Head of caudate nucleus (tissue), 42 donors: ENCODE measurements at places on chromosomes 6 and 20.

DNA sequence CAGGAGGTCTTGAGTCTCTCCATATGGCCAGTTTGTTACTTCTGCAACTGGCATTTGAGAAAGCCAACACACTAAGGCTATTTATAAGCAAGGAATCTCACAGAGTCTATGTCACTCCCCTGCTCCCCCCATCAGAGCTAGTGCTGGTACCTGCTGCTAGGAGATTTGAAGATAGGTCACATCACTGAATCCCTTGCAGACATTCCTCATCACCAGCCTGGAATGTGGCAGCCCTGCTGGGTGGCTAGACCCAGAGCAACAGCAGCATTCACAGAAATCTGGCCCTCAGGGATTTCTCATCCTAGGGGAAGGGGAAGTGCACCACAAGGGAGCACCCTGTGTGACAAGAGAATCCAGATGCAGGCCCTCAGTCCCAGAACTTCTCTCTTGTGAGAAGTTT is 672.1 kb downstream of the HACE1 start:
- no peak for DNase-seq

- no peak for DNase-seq
Measured at GRCh38 chr6:156910938-156911337, 133.8 kb downstream of the ARID1B start.

- DNase-seq: peak; percentile 11
Measured at GRCh38 chr6:56246881-56247653, at the start of gene COL21A1. TSS of gene COL21A1 (minus strand) at chr6:56247580. CDS start at chr6:56182618, 64,962 bp downstream.

- peak; percentile 70 for DNase-seq
Measured at GRCh38 chr20:2652724-2653555, 508 bp downstream of the NOP56 start.

DNA sequence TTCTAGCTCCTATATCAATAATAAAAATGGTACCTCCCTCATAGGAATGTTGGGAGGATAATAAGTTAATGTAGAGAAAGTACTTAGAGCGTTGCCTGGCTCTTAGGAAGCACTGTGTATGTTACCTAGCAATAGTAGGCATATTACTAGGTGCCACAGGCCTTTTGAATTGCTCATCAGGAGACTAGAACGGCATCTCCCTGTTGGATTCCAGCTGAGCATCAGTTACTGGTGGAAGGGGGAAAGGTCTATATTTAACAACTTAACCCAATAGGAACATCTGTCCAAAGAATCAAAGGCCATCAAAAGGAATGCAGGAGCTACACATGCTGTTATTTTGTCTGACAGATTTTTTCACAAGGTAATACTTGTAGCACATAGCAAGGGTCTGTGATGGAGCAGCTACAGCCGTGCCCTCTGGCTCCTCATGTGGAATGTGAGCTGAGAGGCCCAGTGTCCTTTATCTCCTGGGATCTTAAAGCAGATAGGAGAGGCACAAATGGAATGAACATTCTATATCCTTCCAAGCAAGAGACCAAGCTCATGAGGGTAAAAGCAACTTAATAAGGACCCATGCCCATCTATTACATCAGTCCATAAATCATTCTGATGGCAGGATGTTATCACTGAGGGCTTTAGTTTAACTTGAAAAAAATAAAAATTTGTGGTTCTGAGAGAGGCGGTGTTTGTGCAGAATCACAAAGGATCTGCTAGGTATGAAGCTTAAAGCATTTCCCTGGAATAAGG is 184.9 kb upstream of the LAMP5 start:
- no peak for DNase-seq

- DNase-seq: no peak
Measured at GRCh38 chr6:132587424-132587823, 2.1 kb downstream of the TAAR5 start.

DNA sequence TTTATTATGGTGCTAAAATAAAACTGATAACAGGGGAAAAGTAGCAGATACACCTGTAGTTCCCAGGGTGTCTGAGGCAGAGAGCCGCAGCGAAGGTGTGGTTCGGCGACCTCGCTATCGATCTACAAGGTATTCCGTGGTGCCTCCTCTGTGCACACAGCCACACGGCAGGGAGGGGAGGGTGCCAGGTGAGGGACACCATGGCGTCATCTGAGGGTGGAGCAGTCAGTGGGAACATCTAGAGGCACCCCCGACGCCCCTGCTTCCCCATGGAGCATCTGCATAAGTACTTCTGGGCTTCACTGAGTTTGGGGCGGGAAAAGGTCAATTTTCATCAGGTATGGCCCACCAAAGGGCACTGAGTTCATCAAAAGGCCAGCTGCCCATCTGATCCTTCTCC is 243.3 kb downstream of the TAF4 start:
- no peak for DNase-seq

GRCh38 chr6:16729183-16729691 is 32.0 kb downstream of the ATXN1 start:
- no peak for DNase-seq

DNA sequence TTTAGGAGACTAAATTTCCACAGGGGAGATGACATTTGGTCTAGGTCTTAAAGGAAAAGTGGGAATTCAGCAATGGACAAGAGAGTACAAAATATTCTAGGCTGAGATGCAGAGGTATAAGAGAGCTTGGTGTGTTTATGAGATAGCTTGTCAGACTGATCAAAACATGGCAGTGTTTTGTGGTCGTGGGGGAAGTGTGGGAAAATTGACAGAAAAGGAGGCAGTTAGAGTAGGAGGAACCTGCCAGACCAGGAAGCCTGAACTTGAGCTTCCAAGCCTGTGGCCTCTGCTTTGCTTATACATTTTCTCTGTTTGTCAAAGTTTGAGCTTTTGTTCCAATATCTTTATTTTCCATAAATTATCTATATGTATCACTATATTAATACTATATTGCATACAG is 69.5 kb upstream of the MAP3K7 start:
- no peak for DNase-seq
